Hematopoietic multipotent progenitor cell treated with erythropoietin and hydrocortisone succinate and interleukin-3 and kit ligand, for 15 days (in vitro differentiated cells): ENCODE measurements at places on chromosomes 1 and 21.

DNA sequence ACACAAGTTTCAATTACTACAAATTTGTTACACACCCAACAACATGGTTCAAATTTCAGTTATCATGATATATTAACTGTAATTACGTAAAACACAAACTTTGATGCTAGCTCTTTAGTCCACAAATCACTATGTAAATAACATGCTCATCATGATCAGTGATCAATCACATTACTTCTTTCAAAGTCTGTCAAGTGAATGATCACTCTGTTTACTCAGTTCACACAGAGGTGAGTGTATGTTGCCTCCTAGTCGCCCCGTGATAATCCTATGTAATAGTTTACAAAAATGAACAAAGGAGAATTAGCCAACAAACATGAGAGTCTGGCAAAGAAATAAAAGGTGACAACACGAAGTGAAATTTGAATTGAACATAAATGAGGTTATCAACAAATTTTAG lies 14.3 kb downstream of the EDEM3 start:
- no peak for DNase-seq

GRCh38 chr1:42847721-42848460 lies 1.5 kb downstream of the ZNF691 start:
- no peak for DNase-seq

- no peak for DNase-seq
Measured at GRCh38 chr1:174744886-174745285, 254.9 kb upstream of the CACYBP start.

DNA sequence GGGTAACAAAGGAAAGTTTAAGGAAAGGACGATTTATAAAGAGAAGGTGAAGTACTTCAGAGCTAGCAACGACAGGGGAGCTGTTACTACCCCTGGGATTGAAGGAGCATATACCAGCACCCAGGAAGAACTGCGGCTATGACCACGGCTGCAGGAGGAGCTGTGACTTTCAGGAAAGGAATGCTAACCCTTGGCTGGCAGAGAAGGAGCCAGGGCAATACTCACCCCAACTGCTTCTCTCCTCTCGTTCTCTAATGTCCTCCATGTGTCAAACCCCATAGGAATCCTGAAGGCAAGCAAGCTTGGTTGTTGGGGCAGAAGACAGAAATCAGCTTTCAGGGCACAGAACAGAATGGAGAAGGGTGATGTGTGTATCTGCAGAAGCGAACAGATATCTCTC lies 120.5 kb downstream of the TMEM53 start:
- no peak for DNase-seq

- peak; percentile 49 for DNase-seq
Measured at GRCh38 chr1:160993544-160994193, 27.3 kb downstream of the F11R start.

DNA sequence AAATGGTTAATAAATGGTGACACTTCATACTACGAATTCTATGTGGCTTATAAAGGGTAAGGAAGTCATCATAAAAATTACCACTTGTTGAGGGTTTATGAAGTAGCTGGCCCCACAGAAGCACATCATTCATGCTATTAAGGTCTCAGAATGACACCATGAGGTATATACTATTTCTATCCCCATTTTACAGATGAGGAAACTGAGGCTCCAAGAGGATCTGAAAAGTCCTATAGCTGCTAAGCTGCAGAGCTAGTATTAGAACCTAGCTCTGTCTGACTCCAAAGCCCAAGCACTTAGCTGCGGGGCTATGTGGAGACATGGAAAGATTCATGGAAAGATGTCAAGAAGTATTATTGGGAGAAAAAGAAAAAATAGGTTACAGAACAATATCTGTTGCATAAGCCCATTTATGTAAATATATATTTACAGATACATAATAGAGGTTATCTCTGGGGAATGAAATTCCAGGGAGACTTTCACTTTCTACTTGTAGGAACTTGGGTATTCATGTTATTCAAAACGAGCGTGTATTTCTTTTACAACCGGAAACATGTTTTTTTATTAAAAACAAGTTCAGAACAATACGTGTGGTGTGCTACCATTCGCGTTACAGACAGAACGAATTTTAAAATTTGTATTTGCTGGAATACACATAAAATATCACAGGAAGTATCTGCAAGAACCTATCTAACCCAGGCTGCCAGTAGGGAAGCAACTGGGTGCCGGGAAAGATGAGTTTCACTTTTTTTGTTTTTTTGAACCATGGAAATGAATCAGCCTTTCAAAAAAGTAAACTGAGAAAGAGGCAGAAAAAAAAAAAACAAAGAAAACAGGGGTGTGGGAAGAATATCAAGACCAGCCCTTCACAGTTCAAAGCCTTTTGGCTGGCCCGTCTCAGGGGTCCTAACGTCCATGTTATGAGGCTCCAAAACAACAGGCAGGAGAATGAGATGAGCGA lies 13.4 kb downstream of the SPOCD1 start:
- no peak for DNase-seq

DNA sequence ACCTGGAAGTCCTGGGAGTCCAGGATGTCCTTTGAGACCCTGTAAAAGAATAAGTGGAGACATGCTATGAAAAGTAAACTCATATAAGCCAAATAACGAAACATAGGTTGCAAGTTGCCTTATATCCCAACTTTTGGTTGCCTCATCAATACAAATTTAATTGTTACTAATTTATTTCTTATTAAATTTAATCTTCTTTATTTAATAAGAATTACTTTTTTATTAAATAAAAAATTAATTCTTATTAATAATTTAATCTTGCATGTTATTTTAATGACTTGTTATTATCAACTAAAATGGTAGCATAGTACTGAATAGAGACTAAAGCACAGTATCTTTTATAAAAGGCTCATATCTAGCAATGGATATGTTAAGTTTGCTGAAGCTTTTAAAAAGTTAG lies 92.9 kb downstream of the COL24A1 start:
- no peak for DNase-seq

GRCh38 chr1:42318601-42319000 lies 16.4 kb downstream of the FOXJ3 start:
- DNase-seq, result no peak

DNA sequence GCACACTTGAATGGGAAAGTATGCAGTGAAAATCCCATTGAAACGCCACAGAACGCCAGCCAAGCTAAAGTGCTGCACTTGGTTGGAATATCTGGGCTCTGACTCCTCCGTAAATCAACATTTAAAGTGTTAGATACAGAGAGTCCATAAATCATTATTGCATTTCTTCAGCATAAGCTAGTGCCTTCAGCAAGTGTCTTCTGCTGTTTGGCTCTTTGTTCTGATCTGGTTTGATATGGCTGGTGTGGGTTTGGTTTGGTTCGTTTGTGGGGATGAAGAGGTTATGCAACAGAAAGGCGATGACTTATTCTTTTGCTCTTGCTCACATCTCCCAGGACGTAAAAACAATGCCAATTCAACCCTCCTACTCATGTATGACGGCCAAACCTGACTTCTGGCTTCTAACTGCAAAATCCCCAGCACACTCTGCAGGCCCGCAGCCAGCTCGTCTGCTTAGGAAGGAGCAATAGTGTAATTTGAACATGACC lies 121.8 kb upstream of the ERG start:
- DNase-seq, result no peak

DNA sequence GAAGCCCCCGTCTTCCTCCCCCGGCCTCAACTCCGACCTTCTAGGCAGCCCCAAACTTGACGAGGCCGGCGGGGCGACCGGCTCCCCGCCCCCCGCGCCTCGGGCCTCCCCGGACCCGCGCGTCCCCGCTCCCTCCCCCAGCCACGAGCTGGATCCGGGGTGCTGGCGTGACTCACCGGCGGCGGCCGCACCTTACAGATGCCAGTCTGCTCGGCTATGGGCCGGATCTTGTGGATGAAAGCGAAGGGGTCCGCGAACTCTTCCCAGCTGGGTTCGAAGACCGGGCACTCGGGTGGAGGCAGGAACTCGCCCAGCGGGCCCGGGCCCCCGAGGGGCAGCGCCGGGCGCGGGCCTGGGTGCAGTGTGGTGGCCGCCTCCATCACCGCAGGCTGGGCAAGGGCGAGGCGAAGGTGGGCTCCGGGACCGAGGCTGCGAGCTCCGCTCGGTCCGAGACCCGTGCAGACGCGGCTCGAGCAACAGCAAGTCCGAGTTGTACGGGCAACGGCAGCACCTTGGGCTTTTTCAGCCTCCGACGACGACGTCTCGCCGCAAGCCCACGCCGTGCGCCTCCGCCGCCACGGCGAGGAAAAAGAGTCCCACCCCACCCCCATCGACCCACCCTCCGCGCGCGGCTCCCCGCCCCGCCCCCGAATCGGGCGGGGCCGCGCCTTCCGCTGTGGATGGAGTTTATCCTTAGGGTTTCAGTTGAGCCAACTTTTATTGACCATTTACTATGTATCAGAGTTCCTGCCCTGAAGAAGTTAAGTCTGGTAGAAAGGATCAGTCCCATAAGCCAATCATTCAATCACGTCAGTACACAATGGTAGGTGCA lies at the start of gene KDM5B:
TSS of gene KDM5B (minus strand) at position 496 of the 832 bp plus-strand sequence. CDS start at position 380, 116 bp downstream.
- peak; percentile 65 for DNase-seq

- no peak for DNase-seq
Measured at GRCh38 chr1:77958391-77958790, 20.5 kb downstream of the FUBP1 start.
